ENCODE measurements at places on chromosomes 11 and 22.

GRCh38 chr11:48116437-48117228 lies 100.0 kb upstream of the OR4B1 start:
- no peak for DNase-seq

DNA sequence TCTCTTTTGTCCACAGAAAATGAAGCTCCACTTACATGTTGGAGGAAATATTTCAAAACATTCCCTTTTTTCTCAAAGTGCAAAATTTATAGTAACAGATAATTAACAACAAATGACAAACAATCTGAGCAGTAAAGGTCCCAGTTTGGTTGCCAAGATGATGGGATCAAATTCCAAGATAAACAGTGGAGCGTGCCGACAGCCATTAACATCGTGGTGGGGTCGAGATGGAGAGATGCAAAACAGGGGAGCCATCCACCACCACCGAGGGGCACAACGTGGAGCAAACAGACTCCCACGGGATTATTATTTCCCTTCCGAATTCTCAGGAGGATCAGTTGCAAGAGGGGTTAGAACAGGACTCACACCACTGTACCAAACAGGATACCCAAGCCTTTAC lies 17.2 kb downstream of the MPPED2 start:
- DNase-seq, result no peak

DNA sequence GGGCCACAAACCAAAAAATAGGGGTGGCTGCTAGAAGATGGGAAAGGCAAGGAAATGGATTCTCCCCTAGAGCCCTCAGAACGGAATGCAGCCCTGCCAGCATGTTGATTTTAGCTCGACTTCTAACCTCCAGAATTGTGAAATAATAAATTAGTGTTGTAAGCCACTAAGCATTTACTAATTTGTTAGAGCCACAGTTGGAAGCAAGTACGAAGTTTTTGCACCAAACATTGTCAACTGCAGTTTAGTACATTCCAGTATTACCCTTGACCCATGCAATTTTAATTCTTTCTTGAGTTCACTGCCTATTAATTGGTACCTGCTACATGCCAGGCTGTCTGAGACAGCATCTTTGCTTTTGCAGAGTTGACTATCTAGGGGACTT lies 32.2 kb downstream of the PARVA start:
- no peak for DNase-seq

- no peak for DNase-seq
Observed at GRCh38 chr22:37417264-37417663, 10.0 kb downstream of the ELFN2 start.

DNA sequence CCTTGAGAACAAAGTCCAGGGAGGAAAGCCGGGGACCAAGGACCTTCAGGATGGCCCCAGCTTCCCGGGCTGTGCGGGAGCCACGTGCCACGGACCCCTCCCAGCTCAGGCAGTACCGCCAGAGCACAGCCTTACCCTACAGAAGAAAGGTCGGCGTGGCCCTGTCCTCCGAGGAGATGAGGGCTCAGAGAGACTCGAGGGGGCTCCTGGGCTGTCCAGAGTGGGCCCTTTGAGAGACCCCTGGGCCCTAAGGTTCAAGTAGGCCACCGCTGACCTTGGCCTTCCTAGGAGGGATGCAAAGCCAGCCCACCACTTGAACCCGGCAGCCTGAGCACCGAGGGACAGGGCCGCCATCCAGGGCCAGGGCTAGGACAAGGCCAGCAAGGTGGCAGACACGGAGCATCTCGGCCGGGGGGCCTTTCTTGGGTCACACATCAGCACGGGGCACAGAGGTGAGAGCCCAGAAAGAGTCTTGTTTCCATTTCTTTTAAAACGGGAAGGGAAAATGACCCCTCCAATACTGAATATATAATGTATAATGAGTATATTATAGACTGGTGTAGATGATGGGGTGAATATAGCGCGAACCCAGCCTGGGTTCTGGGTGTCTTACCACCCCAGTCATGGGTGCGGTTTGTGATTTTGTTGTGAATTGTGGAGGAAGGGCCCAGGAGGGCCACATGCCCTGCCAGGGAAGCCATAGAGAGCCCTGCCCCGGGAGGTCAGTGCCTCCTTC lies 34.4 kb upstream of the PPARA start:
- DNase-seq, result peak; percentile 49

DNA sequence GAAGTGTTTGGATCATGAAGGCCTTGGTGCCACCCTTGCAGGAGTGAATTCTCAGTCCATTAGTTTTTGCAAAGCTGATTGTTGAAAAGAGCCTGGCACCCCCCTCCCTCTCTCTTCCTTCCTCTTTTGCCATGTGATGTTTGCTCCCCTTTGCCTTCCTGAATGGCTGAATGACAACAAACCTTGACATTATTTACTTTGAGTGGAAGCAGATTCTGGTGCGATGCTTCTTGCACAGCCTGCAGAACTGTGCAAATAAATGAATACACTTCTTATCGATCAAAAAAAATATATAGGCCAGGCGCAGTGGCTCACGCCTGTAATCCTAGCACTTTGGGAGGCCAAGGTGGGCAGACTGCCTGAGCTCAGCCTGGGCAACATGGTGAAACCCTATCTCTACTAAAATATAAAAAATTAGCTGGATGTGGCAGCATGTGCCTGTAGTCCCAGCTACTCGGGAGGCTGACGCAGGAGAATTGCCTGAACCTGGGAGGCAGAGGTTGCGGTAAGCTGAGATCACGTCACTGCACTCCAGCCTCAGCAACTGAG lies 2.0 kb upstream of the NARS2 start:
- no peak for DNase-seq

GRCh38 chr11:115078461-115079438 lies 400.4 kb downstream of the NXPE2 start:
- DNase-seq, result no peak

GRCh38 chr22:20435436-20436306 lies 2.0 kb downstream of the SCARF2 start:
- DNase-seq, result no peak

GRCh38 chr11:70073871-70074371 lies 4.2 kb upstream of the ANO1 start:
- DNase-seq, result peak; percentile 72

- no peak for DNase-seq
Observed at GRCh38 chr11:94128291-94128745, 323 bp upstream of the PANX1 start.

DNA sequence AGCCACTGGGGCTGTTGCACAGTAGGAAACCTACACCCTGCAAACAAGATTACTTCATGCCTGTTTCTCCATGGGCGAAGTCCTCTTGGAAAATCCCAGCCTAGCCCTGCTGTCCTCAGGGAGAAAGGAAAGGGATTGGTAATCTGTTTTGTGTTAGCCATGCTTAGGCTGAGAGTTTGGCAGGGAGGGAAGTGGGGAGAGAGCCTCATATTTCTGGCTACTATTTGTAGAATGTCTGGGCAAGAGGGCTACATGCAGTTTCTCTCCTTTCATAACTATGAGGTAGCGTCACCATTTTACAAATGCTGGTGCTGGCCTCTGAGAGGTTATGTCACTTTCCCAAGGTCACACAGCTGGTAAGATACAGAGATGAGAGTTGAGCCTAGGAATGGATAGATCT lies 737 bp upstream of the MFRP start:
- DNase-seq, result peak; percentile 18

- no peak for DNase-seq
Observed at GRCh38 chr11:17391493-17392355, 3.3 kb upstream of the KCNJ11 start.

GRCh38 chr11:122775675-122776271 lies 62.5 kb upstream of the CRTAM start:
- no peak for DNase-seq

GRCh38 chr11:66011239-66011784 lies 496 bp upstream of the CST6 start:
- DNase-seq, result no peak

DNA sequence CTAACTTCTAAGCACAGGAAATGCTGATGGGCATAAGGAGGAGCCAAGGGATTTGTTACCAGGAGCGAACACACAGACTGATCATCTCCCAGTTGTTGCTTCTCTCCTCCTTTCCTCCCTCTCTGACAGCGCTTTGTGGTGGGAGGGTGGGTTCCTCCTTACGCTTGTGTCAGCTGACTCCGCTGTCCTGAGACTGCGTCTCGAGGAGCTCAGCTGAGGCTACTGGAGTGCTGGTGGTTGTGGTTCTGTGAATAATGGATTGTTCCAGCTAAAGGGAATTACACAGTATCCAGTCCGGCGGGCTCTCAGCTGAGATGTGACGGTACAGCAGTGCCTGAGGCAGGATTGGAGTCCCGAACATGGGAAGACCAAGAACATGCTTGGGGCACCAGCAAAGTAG lies 113.4 kb downstream of the CTNND1 start:
- DNase-seq, result no peak

All from right hindlimb (tissue), 1 donor.